ENCODE measurements at places on chromosomes 4 and X. TPM values are rescaled to one million over a fixed set of nuclear protein-coding genes. Genes with fewer than 3 reads are reported as not detected.

DNA sequence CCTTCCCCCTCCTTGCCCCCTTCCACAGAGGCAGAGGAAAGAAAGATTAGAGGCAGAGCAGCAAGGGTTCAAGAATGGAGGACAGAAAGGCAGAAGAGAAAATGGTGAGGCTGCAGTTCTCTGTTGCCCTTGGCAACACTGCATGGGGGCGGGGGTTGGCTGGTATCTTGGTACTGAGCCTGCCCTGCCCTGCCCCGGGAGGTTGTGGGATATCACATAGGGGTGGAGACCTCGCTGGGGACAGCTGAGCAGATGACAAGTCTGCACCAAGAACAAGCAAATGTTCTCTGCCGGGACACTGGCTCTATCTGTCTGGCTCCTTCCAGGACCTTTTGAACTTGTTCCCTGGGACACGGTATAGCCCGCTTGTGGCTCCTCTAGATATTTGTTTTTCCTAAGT, 39.8 kb downstream of the NHS start:
- no peak overlapping the region for H3K4me3 ChIP-seq
- DNase-seq: no peak
- H3K27ac ChIP-seq: no peak overlapping the region

DNA sequence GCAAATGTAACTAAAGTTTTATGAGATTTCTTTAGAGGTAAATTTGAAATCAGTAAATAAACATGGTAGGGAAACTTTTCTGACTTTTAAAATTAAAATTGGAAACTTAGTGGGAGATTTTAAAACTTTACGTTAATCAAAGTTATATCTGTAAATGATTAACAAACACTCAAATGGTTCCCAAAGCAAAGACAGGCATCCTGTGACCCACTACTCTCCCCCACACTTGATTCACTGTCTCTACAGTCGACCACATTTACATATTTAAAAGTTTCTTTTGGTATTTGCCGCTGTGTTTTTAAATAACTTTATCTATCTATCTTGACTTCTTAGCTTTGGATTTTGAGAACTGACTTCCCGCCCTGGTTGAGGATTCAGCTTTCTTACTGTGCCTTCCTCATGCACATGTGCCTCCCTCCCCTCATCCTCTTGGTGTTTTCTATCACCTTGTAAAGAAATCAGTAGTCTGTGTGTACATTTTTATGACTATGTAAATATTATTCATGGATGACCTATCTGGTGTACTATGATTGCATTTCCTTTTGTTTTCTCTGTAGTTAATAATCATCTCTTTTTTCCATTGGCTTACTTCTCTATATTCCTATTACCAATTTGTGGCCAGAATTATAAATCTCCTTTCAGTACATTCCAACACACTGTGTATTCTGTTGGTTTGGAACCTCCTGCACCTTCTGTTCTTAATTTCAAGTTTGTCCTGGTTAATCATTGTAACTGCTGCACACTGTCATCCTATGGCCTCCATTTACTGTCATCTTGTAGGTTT, 72.6 kb downstream of the WWC2 start:
- no peak overlapping the region for H3K27ac ChIP-seq
- peaks cover 54% of the 10 kb centered on the region for H3K4me1 ChIP-seq
- no peaks in the 10 kb centered on the region for H3K36me3 ChIP-seq
- H3K4me3 ChIP-seq: no peak overlapping the region
- DNase-seq: no peak

- H3K4me1 ChIP-seq: no peaks in the 10 kb centered on the region
- no peak overlapping the region for H3K4me3 ChIP-seq
- DNase-seq: peak; percentile 56
- H3K36me3 ChIP-seq: no peaks in the 10 kb centered on the region
- no peaks in the 10 kb centered on the region for H3K27me3 ChIP-seq
These were observed 82.1 kb downstream of the SLC39A8 start for GRCh38 chr4:102263024-102263787.

DNA sequence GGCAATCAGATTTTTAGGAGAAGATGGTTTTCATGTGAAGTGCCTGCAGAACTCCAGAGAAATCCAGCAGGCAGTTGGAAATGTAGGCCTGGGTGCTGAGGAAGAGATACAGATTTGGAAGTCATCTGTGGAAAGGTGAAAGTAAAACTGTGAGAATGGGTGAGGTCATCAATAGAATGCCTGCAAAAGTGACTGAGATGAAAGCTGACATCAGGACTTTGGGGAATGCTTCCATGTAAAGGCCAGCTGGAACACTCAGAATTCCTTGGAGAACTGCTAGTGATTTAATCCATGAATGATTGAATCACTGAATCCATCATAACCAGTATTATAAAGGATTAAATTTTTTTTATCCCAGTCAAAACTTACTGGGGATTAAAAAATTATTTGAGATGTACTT, 124.5 kb upstream of the GIMD1 start:
- H3K27me3 ChIP-seq: no peaks in the 10 kb centered on the region
- H3K27ac ChIP-seq: no peak overlapping the region
- H3K4me1 ChIP-seq: no peaks in the 10 kb centered on the region
- H3K4me3 ChIP-seq: no peak overlapping the region
- no peaks in the 10 kb centered on the region for H3K36me3 ChIP-seq

DNA sequence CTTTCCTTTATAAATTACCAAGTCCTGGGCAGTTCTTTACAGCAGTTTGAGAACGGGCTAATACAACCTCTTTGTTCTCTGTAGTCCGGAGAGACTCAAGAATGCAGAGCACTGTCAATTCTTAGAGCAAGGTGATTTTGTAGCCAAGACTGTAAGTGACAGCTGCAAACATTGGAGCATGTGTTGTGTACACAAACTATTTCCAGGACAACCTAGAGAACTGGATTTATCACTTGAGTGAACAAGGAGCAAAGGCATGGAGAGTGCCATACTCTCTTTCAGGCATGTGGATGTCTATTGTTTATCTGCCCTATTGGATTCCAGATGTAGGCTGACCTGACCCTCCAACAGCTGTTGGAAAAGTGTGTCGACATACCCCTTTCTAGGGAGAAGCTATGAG, 153.9 kb downstream of the SPANXN3 start:
- H3K27ac ChIP-seq: no peak overlapping the region
- no peaks in the 10 kb centered on the region for H3K36me3 ChIP-seq
- no peak for DNase-seq
- H3K4me1 ChIP-seq: no peaks in the 10 kb centered on the region

DNA sequence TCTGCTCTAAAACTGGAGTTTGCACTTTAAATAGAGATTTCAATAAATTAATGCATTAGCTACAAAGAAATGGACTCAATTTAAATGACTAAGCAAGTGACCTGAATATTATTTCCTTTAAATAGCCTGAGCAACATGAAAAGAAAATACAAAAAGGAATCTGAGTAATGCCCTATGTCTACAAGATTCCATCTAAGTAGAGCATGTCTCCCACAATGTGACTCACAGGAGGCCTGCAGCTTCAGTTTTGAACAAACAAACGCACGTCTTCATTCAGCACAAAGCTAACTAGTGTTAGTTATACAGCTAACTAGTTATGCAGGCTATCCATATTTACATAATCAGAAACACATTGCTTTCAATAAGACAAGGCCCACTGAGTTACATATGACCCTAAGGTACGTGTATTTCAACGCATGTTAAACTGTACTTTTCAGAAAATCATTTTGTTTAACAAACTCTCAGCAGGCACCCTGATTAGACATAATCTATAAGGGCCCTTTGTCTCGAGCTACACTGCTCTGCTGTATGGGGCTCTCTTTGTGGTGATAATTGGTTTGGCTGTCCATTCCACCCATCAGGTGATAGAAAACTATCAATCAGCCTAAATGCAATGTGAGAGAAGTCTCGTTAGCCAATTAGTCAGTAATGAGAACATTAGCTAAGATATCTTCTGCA, 116.5 kb downstream of the MAML3 start:
- H3K36me3 ChIP-seq: no peaks in the 10 kb centered on the region
- H3K4me3 ChIP-seq: no peak overlapping the region
- no peaks in the 10 kb centered on the region for H3K27me3 ChIP-seq
- DNase-seq: no peak
- H3K4me1 ChIP-seq: no peaks in the 10 kb centered on the region
- no peak overlapping the region for H3K27ac ChIP-seq

DNA sequence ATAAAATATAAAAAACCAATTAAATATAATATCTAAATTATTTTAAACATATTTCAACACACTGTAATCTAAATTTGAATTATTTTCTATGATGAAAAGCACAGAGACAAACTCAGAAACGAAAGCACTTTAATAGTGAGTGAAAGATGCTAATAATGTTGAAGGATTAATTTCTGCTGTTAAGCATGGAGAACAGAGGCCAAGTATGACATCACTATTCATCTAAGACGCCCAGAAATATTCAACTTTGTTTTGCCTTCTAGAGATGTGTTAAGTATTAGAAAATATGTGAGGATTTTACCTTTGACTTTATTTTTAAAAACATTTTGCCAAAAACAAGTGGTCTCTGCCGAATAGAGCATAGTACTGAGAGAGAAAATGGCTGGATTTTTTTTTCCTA, 19.3 kb downstream of the ARHGEF6 start:
- no peak overlapping the region for H3K4me3 ChIP-seq
- DNase-seq: no peak
- H3K36me3 ChIP-seq: no peaks in the 10 kb centered on the region
- peaks cover 20% of the 10 kb centered on the region for H3K4me1 ChIP-seq
- no peaks in the 10 kb centered on the region for H3K27me3 ChIP-seq

DNA sequence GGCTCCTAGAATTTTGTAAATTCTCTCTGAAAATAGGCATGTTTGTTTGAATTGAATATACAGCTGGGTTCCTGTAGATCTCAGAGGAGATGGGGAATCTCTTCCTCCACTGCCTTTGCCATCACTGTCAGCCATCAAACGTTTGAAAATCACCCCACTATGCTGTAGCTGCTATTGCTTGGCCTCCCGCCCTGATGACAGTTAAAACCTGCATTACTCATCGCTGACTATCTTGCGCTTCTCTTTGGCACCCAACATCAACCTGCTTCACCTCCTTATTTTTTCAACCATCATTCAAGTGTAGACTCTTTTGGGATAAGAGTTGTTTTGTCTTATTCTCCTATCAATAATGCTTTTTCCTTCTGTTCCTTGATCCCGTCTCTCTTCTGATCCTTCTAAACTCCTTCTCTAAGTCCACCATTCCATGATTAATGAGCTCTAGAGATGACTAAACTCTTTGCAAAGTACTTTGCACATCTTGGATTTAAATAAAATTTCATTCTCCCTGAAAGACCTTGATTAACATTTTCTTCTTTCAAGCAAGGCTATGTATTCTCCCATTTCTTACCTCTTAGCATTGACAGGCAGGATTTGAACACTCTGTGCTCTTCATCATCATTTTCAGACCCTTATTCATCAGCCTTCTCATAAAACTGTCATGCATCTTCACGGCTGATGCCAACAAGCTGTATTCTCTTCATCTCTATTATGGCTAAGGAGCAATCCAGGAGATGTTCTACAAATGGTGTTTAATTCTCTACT, 133.0 kb downstream of the SNCA start:
- DNase-seq: no peak
- H3K27me3 ChIP-seq: no peaks in the 10 kb centered on the region
- H3K27ac ChIP-seq: no peak overlapping the region
- no peaks in the 10 kb centered on the region for H3K36me3 ChIP-seq

GRCh38 chr4:23717528-23718248, 172.2 kb downstream of the PPARGC1A start:
- no peaks in the 10 kb centered on the region for H3K27me3 ChIP-seq
- peak; percentile 35 for DNase-seq
- H3K4me1 ChIP-seq: no peaks in the 10 kb centered on the region
- no peaks in the 10 kb centered on the region for H3K36me3 ChIP-seq

DNA sequence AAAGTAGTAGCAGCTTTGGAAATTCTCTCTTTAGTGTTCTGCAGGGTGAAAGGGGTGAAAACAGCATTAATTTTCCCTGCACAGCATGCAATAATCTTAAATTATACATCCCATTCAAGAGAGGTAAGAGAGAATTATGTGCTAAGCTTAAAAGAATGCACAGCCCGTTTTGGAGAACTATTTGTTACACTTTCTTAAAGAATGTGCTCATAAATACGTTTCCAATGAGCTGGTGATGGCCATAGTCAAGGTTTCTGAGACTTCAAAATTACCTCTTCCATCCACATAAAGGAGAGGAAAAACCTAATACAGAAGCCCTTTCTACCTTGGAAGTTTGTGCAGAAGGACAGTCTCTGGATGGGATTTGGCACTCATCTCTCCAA, 766.7 kb upstream of the TENM3 start:
- H3K4me1 ChIP-seq: no peaks in the 10 kb centered on the region
- peaks cover 55% of the 10 kb centered on the region for H3K27me3 ChIP-seq
- no peak for DNase-seq
- no peak overlapping the region for H3K4me3 ChIP-seq
- no peak overlapping the region for H3K27ac ChIP-seq
- no peaks in the 10 kb centered on the region for H3K36me3 ChIP-seq

- H3K4me1 ChIP-seq: peaks cover 25% of the 10 kb centered on the region
- H3K27ac ChIP-seq: peak overlapping the region; percentile 51
- no peaks in the 10 kb centered on the region for H3K36me3 ChIP-seq
- H3K27me3 ChIP-seq: no peaks in the 10 kb centered on the region
These were observed 59.5 kb upstream of the FGF13 start for GRCh38 chrX:138771047-138771446.

DNA sequence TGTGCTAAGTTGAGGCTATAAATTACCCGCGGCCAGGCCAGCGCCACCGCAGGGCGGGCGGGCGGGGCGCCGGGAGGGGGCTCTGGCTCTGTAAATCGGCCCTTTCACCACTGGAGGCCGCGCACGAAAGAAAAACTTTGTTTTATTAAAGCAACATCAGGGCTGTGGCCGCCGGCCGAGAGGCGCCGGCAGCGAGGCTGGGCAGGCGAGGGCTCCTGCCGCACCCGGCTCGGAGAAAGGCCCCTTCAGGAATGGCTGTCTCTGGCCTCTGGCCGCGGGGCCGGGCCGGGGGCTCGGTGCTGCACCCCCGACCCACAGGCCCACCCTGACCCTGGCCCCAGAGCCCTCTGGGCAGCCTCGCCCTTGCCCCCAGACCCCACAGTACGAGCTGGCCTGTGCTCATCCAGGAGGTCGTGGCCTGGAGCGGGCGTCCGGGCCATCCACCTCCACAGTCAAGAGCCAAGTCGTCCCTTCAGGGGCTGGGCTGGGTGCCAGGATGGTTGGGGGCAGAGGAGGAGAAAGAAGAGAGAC, 29.5 kb upstream of the FGFR3 start:
- DNase-seq: peak; percentile 27
- H3K27ac ChIP-seq: no peak overlapping the region
- peaks cover 10% of the 10 kb centered on the region for H3K4me1 ChIP-seq
- H3K36me3 ChIP-seq: no peaks in the 10 kb centered on the region

GRCh38 chr4:148077581-148077980, 345.7 kb downstream of the ARHGAP10 start:
- H3K4me3 ChIP-seq: no peak overlapping the region
- no peak for DNase-seq
- H3K4me1 ChIP-seq: no peaks in the 10 kb centered on the region
- H3K36me3 ChIP-seq: no peaks in the 10 kb centered on the region
- H3K27ac ChIP-seq: no peak overlapping the region

GRCh38 chr4:123364906-123365305, 31.7 kb upstream of the SPRY1 start:
- H3K27ac ChIP-seq: no peak overlapping the region
- peaks cover 4% of the 10 kb centered on the region for H3K4me1 ChIP-seq
- DNase-seq: no peak
- H3K4me3 ChIP-seq: no peak overlapping the region
- peaks cover 6% of the 10 kb centered on the region for H3K36me3 ChIP-seq

GPR173 gene
- total RNA-seq: 5.3 TPM

KIT gene
- total RNA-seq: 9.4 TPM

TMEM271 gene
- total RNA-seq: 3.6 TPM

PNMA6A gene
- 6.3 TPM for total RNA-seq

NUDT11 gene
- total RNA-seq: 44.6 TPM

OTUD6A gene
- total RNA-seq: not detected

C4orf36 gene
- total RNA-seq: 3.1 TPM

NR3C2 gene
- total RNA-seq: 2.2 TPM

Data from A673 (cell line).